Esophagus squamous epithelium (tissue), 5 donors: ENCODE measurements at places on chromosomes 2 and 18. TPM values are rescaled to one million over a fixed set of nuclear protein-coding genes. Genes with fewer than 3 reads are reported as not detected.

- DNase-seq, result no peak
Observed at GRCh38 chr2:148739454-148740105, 95.0 kb downstream of the EPC2 start.

- no peak for DNase-seq
Observed at GRCh38 chr2:10378189-10378588, 69.9 kb downstream of the ODC1 start.

- no peak for DNase-seq
Observed at GRCh38 chr18:49061991-49062831, 111.4 kb upstream of the SMAD7 start.

DNA sequence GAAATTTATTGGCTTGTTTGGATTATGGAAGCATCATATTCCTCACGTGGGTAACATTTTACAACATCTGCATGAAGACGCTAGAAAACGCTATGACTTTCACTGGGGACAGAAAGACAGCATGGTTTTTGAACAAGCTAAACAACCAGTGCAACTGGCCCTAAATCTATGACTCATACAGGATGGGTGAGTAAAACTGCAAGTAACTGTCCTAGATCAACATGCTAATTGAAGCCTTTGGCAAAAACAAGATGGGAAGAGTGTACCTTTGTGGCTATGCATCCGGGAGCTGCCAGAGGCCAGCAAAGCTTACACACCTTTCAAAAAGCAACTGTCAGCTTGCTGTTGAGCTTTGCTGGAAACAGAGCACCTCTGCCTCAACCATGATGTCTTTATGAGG lies 1096.0 kb upstream of the DDX18 start:
- DNase-seq, result no peak

DNA sequence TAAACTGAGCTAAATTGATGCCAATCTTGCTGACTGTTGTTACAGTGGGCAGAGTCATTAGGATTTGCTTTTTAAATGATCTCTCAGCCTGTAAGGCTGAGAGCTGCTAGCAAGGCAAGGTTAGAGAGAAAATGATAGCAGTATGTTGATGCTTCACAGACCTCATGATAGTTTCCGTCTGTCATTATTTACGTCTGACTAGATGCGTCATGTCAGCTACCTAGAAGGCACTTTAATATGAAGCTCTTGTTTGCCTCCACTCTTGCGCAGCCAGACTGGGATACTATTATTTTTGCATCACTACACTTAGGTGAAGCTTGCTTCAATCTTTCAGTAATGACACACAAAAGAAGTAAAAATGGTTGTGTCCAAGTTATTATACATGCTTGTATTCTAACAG lies 313.8 kb downstream of the LNPK start:
- no peak for DNase-seq

DNA sequence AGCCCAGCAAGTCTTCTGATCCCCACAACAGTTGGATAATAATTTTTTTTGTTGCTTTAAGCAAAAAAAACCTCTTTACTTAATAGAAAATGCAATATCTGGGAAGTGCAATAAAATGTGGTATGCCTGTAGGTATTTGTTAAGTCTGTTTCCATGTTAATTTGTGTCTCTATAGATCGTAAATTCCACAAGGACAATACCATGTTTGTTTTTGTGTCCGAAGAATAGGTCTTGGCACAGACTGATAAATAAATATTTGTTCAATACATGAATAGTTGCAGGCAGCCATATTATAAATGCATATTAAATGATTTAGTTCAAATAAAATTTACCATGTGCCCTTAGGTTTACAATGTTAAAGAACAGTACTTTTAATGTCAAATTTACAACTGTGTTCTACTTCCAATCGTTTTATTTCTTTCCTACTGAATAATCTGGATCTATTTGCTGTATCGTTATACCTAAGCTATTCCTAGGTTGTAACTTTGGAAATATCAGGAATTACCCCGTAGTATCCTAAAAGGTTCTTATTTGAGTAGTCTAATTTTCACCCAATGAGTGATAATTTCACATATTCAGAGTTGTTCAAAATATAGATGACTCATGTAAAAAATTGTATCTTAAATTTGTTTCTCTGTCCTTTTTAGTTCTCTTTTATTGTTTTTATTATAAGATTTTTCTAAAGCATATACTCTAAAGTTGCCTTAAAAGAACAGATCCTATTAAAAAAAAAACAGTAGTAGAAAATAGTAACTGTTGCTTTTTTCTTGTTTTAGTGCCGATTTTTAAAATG lies 151.8 kb downstream of the EHBP1 start:
- DNase-seq, result no peak

DNA sequence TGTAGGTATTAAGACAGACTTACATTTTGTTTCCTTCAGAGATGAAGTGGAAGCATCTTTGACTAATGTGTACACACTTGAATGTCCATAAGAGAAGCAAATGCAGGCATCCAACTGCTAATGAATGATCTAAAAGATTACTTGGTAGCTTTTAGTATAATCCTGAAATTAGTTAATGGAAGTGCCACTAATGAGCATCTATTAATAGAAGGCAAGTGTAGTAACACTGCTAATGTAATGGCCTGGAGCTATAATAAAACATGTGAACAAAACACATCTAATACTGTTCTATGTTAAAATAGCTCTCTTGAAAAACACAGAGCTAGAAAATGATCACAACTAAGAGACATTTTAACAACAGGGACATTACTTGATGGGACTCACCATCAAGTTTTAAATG lies 225.3 kb downstream of the SLC8A1 start:
- DNase-seq, result no peak

DNA sequence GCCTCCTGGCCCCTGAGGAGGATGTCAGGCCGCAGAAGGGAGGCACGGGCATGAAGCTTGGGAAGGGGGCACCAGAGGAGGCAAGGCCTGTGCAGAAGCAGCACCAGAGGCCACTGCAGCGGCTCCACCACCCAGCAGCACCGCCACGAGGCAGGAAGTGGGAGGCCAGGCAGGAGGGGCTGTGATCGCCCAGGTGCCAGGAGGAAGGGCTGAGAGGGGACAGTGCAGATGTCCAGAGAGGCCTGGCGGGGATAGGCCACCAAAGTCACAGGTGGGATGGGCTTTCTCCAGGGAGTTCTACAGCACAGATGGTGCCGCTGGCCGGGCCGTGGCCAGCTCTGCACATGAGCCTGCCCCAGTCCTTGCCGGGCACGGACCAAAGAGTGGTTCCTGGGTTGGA lies 6.0 kb upstream of the ALPI start:
- no peak for DNase-seq

DNA sequence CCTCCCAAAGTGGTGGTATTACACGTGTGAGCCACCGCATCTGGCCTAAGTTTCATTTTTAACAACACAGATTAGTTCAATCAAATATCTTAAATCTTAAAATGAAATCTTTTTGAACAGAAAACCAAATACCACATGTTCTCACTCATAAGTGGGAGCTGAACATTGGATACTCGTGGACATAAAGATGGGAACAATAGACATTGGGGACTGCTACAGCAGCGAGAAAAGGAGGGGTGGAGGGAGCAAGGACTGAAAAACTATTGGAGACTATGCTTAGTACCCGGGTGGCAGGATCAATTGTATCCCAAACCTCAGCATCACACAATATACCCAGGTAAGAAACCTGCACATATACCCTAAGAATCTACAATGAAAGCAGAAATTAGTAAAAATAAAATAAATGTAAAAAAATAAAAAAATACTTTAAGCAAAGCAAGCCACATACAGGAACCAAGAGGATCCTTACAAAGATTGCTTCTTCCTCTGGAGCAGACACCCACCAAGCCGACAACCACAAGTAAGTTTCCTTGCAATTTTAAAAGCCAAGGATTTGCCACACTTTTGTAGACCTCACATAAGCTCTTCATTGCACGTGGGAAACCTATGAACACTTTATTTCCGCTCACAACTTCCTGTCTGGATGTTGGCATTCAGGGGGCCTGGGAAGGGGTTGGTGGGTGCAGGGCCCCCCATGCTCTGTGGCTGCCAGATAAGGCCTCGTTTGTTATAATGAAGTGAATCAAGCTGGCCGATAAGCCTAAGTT lies 147.9 kb downstream of the MYCN start:
- DNase-seq, result no peak

- no peak for DNase-seq
Observed at GRCh38 chr2:56416500-56417176, 232.8 kb downstream of the CCDC85A start.

DNA sequence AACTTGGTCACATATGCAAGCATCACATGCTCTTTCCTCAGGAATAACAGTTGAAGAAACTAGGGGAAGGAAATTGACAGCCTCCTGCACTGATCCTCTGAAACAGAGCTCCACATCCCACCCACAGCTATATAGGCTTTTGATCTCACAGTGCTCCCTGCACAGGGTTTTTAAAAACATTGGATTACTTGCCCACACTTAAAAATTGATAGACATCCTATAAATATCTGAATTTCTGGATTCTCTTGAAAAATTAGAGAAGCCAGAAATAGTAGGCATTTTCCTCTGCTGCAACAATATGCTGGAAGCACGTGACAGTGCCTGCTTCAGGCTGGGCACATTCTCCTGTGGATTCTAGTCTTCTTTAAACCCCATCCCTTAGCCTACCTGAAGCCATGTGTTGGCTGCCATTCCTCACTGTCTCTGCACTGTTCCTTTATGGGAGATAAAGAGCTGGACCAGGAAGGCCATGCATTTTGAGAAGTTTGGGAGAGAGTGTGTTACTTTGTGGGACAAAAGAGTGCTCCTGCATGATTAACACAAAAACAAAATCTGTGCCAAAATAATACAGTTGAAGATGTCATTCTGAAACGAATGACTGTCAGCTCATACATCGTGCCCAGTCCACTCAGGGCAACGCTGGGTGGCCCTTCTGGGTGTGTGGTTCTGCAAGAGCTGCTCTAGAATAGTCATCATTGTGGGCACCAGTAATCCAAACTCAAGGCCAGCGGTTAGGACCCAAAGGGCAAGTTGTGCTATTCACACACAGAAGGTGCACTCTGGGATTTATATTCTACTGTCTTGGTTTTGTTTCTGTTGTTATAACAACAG lies 59.8 kb downstream of the GYPC start:
- DNase-seq, result no peak

DNA sequence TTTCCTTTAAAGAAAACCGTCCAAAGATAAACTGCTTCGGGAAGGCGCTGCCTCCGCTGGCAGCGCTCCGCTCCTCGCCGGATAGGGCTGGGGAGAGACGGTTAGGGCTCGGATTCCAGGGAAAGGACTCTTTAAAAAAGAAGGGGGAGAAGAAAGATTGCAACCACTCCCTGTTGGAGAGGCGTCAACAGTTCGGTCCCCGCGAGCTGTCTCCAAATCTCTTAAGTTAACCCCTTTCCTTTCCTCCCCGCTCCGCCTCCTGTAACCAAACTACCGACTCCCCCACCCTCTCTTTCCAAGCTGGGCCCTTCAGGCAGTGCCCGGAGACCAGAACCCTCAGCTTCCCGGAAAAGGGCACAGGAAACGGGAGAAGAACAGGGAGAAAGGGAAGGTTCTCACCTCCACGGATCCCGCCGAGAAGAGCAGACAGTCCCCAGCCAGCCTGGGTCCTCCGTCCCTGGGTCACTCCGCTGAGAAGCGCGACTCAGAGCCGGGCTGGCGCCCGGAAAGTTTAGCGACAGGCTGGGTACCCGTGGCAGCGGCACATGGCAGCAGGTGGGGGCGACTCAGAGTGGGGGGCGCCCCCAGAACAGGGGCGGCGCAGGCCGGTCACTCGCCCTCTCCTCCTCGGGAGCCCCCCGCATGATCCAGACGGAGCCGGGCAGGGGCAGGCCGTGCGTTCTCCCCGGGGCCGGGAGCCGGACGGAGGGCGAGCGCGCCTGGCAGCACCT lies 675 bp downstream of the FZD5 start:
- no peak for DNase-seq

GRCh38 chr2:20224716-20225293 lies at the start of gene SDC1:
TSS of gene SDC1 (minus strand) at chr2:20225130. CDS start at chr2:20224867, 263 bp downstream.
- DNase-seq, result no peak

DNA sequence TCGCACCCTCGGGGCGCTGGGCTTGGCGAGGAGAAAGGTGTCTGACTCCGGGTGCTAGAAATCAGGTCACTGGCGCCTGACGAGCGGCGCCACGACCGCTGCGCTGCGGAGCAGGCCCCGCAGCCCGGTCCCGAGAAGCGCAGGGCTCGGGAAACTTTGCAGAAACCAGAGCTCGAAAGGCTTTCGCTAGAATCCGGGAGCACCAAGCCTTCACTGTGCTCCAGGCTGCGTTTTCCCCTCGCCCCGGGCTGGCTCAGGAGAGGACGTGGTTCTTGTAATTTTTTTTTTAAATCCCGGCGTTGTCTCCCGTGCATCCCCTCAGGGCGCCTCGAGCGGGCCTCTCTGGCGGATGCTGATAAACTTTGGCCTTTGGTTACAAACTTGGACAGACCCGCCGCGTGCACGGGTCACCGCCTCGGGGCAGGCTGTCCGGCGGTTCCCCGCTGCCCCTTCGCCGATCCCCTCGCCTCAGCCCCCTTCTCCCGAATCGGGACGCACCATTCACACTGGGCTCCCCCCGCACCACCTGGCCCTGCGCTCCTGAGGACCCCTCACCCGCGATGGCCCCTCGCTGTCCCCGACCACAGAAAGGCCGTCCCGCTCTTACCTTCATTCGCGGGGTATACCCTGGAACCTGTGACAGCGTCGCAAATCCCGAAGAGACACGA lies 419 bp downstream of the EPHA4 start:
- no peak for DNase-seq

DNA sequence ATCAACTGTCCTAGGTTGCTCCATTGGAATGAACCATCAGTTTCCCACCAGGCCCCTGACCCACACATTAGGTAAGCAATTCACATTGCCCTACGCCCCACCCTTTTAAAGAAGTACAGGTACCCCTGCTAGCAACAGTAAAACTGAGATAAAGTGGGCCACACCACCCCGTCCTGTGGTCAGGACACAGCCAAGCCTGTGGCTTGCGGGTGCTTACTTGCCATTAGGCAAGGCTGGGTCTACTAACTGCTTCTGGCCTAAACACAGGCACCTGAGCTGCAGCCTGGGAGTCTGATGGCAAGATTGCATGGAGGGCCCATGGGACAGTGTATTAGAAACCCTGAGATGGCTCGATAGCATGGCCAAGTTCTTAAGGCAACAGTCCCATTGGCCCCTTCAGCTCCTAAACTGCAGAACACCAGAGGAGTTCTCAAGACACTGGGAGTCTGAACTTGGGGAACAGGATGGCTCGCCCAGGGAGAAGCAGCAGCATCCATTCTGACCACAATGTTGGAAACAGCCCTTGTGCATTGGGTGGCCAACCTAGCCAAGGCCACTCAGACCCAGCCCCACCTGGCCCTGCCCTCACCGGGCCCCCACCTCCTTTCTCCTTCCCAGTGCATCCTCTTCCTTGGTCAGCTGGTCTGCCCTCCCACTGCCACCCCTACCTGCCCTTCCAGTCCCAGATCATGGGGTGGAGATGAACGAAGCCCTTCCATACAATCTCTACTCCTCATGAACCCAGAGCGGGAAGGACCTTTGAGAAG lies 177.1 kb downstream of the TNS1 start:
- no peak for DNase-seq

- DNase-seq, result no peak
Observed at GRCh38 chr18:31563778-31564177, 27.9 kb upstream of the TTR start.

- DNase-seq, result no peak
Observed at GRCh38 chr18:3055816-3056215, 42.9 kb upstream of the LPIN2 start.

Gene ANAPC1
- total RNA-seq, result 50.9 TPM

Gene ALLC
- total RNA-seq, result not detected

Gene PKDCC
- 0.53 TPM for total RNA-seq

Gene LYPD6B
- 3.1 TPM for total RNA-seq

Gene SERPINB13
- 354 TPM for total RNA-seq

Gene C1QL2
- not detected for total RNA-seq
